ENCODE measurements at places on chromosomes 7 and 10.

DNA sequence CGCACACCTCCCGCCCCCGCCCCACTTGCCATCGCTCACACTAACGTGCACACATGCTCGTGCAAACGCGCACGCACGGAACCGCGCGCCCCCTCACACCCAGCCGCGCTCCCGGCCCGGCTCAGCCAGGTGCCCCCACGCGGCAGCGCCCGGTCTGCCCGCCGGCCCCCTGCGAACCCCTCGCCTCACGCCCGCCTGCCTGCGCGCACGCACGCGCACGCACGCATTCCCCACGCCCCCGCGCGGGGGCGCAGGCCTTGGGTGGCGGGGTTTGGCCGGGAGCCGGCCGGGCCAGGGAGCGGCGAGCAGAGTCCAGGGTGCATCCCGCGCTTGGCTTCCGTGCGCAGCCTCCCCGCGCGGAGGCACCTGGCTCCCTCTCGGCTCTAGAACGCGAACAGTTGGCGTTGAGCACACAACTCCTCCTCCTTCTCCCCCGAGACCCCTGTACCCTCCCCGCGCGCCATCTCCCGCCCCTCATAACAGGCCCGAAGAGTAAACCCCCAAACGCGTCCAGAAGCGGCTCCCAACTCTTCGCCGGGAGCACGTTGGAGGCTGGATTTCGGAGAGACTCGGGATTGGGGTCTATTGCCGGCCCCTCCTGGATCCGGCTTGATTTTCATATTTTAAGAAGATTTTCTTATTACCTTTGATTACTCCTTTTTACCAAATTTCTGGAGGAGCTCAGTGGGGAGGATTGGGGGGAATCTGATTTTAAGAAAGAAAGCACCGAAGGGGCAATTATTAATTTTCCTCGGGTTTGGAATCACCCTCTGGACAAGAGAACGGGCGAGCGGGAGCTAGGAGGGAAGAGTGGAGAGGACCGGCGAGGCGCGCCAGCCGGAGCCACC lies 527 bp upstream of the SORCS3 start:
- no peak for DNase-seq

GRCh38 chr7:27199849-27200760 lies at the start of gene HOXA13:
Gene HOXA13 (minus strand): TSS chr7:27200091. CDS start chr7:27200077, 14 bp downstream.
- peak; percentile 34 for DNase-seq

GRCh38 chr7:101614939-101615302 lies 14.2 kb downstream of the MYL10 start:
- DNase-seq, result no peak

- no peak for DNase-seq
These were observed 44.2 kb downstream of the PDE1C start for GRCh38 chr7:32026083-32026425.

Measured in RPMI8226 (cell line).